ENCODE measurements at places on chromosomes 12 and 14. TPM values are rescaled to one million over a fixed set of nuclear protein-coding genes. Genes with fewer than 3 reads are reported as not detected.

DNA sequence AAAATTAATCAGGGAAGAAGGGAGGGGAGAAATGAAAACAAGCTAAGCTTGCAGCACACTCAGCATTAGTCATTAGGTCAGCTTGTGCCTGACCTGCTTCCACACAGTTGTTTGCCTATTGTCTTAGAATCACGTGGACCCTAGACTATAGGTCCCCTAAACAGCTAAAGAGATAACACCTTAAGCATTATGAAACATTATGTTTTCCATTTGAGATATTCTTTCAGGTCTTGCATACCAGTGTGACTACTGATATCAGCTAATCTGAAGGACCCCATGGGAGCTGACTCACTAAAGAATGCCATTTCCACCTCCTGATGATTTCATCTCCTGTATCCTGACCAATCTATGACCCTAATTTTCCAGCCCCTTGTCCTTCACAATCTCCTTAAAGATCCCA, 154.1 kb upstream of the FUT8 start:
- H3K36me3 ChIP-seq, result no peaks in the 10 kb centered on the region
- no peak overlapping the region for H3K27ac ChIP-seq
- H3K27me3 ChIP-seq, result no peaks in the 10 kb centered on the region
- no peak for DNase-seq

The ABHD12B gene
- not detected for total RNA-seq

GRCh38 chr14:94175011-94175745, 1.1 kb downstream of the PPP4R4 start:
- no peak for DNase-seq
- peaks cover 12% of the 10 kb centered on the region for H3K4me1 ChIP-seq
- no peaks in the 10 kb centered on the region for H3K27me3 ChIP-seq
- peak overlapping the region; percentile 53 for H3K4me3 ChIP-seq
- no peaks in the 10 kb centered on the region for H3K36me3 ChIP-seq
- H3K27ac ChIP-seq, result no peak overlapping the region

DNA sequence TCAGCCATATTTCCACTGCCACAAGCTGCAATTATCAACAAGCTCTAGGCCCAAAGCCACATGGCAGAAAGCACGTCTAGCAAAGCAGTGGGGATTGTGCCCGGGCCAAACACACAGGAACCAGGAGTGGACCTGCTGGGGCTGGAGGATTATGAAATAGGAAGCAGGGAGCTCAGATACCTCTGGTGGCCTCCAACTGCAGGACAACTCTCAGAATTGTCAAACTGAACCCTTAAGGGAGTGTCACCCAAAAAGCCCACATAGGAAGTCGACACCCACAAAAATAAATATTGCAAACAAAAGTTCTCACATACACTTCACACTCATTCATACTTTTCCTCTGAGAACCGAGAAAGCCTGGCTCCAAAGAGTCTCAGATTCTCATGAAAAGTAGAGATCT, 26.1 kb downstream of the KCTD10 start:
- peaks cover 38% of the 10 kb centered on the region for H3K36me3 ChIP-seq
- H3K27me3 ChIP-seq, result no peaks in the 10 kb centered on the region
- H3K27ac ChIP-seq, result no peak overlapping the region
- H3K4me3 ChIP-seq, result no peak overlapping the region
- H3K4me1 ChIP-seq, result peaks cover 38% of the 10 kb centered on the region
- no peak for DNase-seq

The PTMS gene
- total RNA-seq, result 70.7 TPM

The B4GALNT3 gene
- 6.4 TPM for total RNA-seq

GRCh38 chr12:2756756-2757155, 38.0 kb upstream of the FKBP4 start:
- peaks cover 4% of the 10 kb centered on the region for H3K4me1 ChIP-seq
- H3K27me3 ChIP-seq, result no peaks in the 10 kb centered on the region
- DNase-seq, result no peak
- no peaks in the 10 kb centered on the region for H3K36me3 ChIP-seq
- H3K4me3 ChIP-seq, result no peak overlapping the region

DNA sequence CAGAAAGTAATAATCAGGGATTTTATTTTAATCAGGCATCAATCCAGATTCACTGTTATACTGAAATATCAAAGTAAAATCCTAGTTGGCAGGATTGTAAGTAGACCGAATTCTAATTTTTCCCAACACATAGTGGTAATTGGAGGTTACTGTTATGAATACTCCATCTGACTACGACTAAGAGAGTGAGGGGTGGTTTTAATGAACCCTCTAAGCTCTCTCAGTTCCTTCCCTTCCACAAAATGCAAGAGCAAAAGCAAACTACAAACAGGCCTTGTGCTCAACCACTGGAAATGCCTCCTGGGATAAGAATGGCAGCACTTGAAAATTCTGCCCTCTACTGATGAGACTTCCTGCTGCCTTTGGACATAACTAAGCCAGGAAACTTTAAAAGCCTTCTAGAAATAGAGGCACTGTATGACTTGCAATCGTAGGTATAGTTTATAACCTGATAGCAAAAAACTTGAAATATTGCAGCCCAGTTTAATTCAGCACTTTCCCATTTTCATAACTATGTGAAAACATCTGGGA, 184.8 kb downstream of the SLC16A7 start:
- no peak for DNase-seq
- H3K4me3 ChIP-seq, result no peak overlapping the region
- H3K4me1 ChIP-seq, result no peaks in the 10 kb centered on the region

The BICDL1 gene
- total RNA-seq, result 52.0 TPM

The RNASE2 gene
- total RNA-seq, result not detected

DNA sequence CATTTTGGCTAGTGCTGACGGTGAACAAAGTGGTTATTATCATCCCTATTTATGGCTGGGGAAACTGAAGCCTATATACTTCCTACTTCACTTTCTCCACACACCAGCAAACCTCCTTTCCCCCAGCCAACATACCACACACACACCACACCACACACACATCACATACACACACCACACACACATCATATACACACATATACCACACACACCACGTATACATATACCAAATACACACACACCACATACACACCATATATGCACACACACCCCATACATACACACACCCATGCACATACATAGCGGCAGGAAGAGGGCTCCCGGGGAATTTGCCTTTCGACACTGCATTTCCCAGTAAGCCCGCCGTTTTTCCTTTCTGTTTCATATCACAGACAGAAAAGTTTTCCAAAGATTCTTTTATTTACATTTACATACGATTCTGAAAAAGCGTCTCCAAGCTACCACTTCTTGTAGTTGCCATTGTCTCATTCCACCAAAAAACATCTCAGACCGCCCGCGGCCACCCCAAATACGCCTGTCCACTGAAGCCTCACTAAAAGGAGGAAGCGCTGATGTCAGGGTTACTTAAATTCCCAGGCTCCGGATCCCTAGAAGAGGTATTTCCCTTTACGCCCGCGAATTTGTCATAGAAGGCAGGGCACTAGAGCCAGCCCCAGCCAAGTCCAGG, 823 bp upstream of the RAB5B start:
- H3K27ac ChIP-seq, result peak overlapping the region; percentile 88
- no peaks in the 10 kb centered on the region for H3K27me3 ChIP-seq

DNA sequence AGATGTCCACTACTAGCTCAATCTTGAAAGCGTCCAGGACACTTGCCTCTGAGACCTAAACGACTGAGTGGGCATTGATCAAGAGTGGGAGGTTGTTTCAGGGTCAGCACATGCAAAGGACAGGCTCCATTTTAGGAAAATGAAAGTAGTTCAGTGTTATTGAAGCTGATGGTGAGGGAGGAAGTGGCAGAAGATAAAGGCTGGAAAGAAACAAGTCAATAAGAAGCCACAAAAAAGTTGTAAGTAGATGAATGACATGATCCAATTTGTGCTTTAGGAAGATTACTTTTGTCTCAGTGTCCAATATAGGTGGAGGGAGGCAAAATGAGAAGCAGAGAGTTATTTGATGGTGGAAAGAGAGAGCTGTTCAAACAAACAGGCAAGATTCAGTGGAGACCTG, 22.0 kb downstream of the GPR65 start:
- no peaks in the 10 kb centered on the region for H3K27me3 ChIP-seq
- no peaks in the 10 kb centered on the region for H3K4me1 ChIP-seq
- H3K27ac ChIP-seq, result no peak overlapping the region
- DNase-seq, result no peak

The KCNA5 gene
- 1.0 TPM for total RNA-seq

DNA sequence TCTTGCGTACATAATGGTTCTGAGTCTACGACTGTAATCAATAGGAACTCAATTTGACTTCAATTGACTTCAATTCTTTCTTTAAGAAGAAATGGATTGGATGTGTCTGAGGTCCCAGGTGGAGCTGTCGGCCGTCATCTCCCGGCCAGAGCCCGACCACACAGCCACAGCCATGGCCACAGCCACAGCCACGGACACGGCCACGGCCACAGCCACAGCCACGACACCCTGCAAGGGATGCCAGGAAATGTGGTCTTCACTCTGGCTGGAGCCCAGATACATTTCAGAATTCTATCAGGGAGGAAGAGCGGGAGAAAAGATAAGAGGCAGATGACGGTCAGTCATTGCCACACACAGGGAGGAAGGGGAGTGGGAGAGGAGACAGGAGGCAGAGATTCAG, 58.9 kb downstream of the GALNT9 start:
- no peak overlapping the region for H3K27ac ChIP-seq
- H3K27me3 ChIP-seq, result no peaks in the 10 kb centered on the region
- H3K4me3 ChIP-seq, result no peak overlapping the region

The ADIPOR2 gene
- total RNA-seq, result 54.4 TPM

The CCDC198 gene
- total RNA-seq, result not detected

DNA sequence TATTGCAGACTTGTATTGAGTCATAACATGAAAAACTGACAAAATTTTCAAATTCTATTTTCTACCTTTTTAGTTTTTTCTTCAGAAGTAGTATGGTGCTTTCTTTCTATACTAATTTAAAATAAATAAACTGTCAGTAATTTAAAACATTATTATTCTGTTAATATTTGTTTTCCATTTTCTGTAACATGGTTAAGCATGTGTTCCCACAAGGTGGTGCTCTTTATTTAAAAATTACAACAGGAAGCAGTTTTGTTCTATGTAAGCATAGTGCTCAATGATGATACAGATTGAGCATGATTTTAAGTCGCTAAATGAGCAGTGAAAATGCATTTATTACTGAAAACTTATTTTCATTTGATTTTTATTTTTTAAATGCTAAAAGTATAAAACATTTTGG, 114.6 kb downstream of the PPFIA2 start:
- no peaks in the 10 kb centered on the region for H3K36me3 ChIP-seq
- no peak for DNase-seq
- H3K4me3 ChIP-seq, result no peak overlapping the region
- H3K4me1 ChIP-seq, result no peaks in the 10 kb centered on the region

GRCh38 chr12:117587631-117588287, 226.3 kb upstream of the NOS1 start:
- no peaks in the 10 kb centered on the region for H3K36me3 ChIP-seq
- peak; percentile 65 for DNase-seq
- H3K27me3 ChIP-seq, result no peaks in the 10 kb centered on the region
- no peaks in the 10 kb centered on the region for H3K4me1 ChIP-seq
- H3K27ac ChIP-seq, result no peak overlapping the region

DNA sequence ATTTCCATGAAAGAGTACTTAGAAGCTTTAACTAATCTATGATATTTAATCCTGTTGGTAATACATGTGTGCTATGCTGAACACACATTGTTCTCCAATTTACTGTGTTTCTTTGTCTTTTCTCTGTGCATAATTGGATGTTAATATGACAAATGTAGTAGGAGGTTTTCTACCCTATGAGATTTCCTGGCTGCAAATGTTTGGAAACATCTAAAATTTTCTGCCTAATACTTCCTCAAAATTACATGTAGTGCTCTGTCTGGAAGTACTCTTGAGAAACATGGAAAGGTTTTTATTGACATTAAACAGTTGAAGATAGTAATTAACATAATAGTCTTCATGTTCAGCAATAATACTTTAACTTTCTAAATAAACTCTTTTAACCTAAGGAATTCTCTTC, 213.0 kb downstream of the KITLG start:
- no peak for DNase-seq
- H3K36me3 ChIP-seq, result no peaks in the 10 kb centered on the region
- no peaks in the 10 kb centered on the region for H3K4me1 ChIP-seq
- H3K27ac ChIP-seq, result no peak overlapping the region
- no peaks in the 10 kb centered on the region for H3K27me3 ChIP-seq

The SMIM41 gene
- total RNA-seq, result not detected

The TSPAN19 gene
- total RNA-seq, result not detected

The SOAT2 gene
- 0.40 TPM for total RNA-seq
